ENCODE measurements at places on chromosomes 5 and 9.

- ATAC-seq, result no peak
These were observed 182.7 kb downstream of the PAPPA start for GRCh38 chr9:116336133-116336862.

DNA sequence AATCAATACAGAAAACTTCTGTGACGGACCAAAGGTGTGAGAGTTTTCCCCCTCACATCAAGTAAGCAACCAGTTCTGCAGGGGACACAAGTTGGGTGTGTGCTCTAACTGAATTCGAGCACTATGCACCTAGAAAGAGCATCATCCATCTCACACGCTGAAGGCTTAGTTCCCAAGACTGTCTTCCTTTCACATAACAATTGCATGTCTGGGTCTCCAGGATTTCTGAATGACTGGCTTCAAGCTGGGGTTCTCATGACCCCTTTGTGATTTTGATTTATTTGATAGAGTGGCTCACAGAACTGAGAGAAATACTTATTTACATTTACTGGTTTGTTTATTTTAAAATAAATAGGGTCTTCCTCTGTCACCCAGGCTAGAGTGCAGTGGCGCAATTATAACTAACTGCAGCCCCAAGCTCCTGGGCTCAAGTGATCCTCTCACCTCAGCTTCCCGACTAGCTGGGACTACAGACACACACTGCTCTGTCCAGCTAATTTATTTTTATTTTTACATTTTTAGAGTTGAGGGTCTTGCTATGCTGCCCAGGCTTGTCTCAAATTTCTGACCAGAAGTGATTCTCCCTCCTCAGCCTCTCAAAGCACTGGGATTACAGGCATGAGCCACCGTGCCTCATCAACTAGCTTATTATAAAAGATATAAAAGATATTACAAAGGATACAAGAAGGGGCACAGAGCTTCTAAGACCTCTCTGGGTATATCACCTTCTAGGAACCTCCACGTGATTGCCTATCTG, 316.7 kb upstream of the CDH12 start:
- no peak for ATAC-seq

GRCh38 chr5:168366116-168366515, 74.7 kb downstream of the WWC1 start:
- ATAC-seq, result no peak

GRCh38 chr9:127081250-127082185, 40.9 kb downstream of the ANGPTL2 start:
- no peak for ATAC-seq

GRCh38 chr5:96004087-96004486, 42.4 kb upstream of the ELL2 start:
- ATAC-seq, result no peak

DNA sequence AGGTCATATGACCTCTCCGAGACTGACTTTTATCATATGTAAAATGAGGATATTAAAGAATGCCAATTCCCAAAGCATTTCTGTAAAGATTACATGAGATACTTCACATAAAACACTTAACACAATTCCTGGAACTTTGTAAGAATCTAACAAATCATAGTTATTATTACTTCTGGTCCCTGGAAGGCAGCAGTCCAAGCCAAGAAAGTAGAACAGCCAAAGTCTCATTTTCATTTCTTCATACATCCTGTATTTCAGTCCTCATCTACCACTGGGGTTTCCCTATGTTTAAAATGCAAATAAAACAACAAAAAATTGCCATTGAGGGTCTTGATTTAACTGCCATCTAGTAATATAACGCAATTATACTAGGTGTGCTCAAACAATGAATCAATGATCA, 179.5 kb downstream of the MARCHF11 start:
- no peak for ATAC-seq

DNA sequence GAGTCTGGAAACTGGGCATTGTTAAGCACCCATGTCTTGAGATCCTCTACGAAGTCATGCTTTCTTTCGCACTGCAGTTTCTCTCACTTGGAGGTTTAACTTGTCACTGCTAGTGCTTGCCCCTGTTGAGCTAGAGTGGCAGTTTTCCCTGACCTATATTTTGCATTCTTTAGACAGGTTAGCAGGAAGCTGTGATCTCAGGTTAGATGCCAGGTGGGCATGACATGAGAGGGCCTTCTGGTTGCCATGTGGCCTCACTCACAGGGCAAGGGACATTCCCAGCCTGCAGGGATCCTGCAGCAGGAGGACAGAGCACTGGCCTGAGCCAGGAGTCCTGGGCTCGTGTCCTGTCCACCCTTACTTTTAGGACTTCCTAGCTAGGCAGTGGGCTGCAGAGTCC, 28.6 kb downstream of the SLC36A1 start:
- no peak for ATAC-seq

DNA sequence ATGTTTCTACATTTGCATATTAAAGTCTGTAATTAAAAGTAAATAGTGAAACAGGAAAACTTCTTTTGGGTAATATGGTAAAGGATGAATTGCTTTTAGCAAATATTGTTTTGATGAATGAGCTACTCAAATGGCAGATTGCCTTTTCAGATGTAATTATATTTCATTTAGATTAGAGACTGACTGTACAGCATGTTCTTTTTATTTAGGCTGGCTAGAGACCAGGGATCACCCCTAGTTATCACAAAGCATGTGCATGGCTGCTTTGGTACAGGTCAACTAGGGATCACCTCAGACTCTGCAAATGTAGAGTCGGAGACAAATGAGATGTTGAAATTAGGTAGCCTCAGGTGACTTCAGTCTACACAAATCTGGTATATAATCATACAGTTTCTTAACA, 214.9 kb upstream of the SEMA6A start:
- ATAC-seq, result no peak

GRCh38 chr9:108803428-108804065, 52.2 kb downstream of the ACTL7B start:
- ATAC-seq, result no peak

DNA sequence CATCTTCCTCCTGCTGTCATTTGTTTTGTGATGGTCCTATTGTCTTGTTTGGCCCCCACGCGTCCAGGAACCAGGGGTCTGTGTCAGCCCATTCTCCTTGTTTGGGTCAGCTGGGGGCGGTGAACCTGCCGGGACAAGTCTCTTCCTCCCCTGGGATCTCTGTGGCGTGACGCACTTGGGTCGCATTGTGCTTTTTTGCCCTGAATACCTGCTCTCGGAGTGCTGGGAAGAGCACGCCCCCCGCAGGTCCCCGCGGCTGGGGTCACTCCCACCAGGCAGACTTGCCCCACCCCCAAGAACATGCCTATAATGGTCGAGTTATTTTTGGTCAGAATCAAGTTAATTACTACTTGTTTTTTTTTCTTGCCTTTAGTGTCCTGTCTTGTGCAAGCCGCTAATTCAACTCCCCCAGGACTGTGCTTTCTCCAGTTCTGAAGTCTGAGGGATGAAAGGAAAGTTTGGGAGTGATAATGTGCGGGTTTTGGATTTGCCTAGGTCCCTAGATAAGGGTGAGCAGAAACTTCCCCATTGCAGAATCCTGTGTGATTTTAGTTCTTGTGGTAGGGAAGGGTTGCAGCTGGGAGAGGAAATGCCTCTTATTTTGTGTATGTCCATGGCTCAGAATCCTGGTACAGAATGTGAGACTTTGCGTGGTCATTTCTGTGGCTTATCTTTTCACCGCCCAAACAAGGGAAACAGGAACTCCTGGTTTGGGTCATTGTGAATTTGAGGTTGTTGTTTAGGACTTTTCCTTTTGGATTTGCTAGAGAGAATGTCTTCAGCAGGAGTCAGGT, 789 bp downstream of the ACER2 start:
- peak; percentile 3 for ATAC-seq

GRCh38 chr5:40983781-40984180, 74.5 kb downstream of the C7 start:
- ATAC-seq, result no peak

- no peak for ATAC-seq
These were observed 166.6 kb downstream of the CDK5RAP2 start for GRCh38 chr9:120413121-120414048.

- no peak for ATAC-seq
These were observed 48.8 kb downstream of the DBH start for GRCh38 chr9:133684936-133685361.

DNA sequence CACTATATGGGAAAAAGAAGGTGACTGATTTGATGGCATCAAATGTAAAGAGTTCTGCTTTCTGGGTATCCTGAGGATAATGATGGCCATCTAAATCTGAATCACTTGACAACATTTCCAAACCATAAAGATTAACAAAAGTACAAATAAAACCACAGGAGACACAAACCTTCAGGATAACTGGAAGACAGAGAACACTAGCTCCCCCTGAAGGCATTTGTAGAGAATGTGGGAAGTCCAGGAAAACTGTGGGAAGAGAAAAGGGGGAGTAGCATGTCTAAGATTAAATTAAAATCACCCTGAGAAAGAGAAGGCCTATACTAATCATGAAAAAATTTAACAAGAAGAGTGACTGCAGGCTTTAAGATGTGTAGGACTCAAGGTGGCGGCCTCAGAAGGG, 116.2 kb downstream of the PRELID2 start:
- no peak for ATAC-seq

DNA sequence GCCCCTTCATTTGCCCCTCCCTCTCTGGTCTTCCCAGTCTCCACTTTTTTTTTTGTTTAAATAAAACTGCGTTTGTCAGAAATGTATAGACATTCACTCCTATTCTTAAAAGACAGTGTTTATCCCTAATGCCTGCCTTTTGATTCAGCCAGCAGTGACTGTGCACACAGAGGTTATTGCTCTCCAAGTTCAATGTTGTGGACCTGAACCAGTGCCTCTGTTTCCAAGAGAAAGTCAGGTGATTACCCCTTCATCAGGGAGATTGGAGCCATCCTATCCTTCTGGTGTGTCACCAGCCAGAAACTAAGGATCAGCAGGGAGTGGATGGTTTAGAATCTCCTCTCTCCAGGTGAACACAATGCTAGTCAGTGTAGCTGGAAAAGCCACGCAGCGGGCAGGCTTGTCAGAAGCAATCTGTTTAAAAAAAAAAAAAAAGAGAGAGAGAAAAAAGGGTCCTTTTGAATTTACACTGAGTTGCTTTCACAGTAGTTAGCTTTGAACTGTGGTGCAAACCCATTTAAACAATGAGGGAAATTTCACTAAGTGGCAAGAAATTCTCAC, 167.5 kb upstream of the DMRT1 start:
- ATAC-seq, result no peak

DNA sequence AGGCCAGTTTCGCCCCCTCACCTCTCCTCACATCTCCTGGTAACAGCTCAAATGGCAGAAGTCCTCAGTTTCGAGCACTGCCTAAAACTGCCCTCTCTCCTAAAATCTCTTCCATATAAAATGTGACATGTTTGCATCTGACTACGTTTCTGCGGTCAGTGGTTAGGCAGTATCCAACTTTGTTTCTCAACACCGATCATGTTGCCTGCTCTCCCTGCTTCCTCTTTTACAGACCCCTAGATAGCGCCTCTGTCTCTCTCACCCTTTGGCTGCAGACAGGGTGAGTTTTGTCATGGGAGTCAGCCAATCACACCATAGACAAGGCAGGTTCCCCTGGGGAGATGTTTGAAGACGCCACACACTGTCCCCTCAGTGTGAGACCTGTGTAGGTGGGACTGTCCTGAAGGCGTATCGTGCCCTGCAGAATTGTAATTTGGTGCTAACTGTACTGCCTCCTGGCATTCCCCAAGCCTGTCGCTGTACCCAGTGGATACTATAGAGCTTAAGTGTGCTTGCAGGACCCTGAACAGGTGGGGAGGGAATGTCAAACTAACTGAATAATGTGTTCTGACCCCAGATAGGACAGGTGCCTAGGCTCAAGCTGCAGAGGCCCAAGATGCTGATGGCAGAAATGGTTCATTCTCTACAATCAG, 1.1 kb downstream of the HEXB start:
- peak; percentile 89 for ATAC-seq

- no peak for ATAC-seq
These were observed 11.5 kb downstream of the MAN2A1 start for GRCh38 chr5:109701252-109701651.

- ATAC-seq, result no peak
These were observed 2.5 kb downstream of the LPAR1 start for GRCh38 chr9:111035543-111036428.

DNA sequence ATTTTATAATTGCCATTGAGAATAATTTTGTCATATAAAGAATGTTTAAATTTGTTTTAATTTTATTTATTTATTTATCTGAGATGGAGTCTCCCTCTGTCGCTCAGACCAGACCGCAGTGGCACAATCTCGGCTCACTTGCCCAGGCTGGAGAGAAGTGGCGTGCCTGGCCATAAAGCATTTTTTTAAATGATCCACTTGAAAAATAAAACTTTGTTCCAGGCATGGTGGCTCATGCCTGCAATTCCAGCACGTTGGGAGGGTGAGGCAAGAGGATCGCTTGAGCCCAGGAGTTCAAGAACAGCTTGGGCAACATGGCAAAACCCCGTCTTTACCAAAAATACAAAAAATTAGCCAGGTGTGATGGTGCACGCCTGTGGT, 2.1 kb upstream of the SIT1 start:
- no peak for ATAC-seq

DNA sequence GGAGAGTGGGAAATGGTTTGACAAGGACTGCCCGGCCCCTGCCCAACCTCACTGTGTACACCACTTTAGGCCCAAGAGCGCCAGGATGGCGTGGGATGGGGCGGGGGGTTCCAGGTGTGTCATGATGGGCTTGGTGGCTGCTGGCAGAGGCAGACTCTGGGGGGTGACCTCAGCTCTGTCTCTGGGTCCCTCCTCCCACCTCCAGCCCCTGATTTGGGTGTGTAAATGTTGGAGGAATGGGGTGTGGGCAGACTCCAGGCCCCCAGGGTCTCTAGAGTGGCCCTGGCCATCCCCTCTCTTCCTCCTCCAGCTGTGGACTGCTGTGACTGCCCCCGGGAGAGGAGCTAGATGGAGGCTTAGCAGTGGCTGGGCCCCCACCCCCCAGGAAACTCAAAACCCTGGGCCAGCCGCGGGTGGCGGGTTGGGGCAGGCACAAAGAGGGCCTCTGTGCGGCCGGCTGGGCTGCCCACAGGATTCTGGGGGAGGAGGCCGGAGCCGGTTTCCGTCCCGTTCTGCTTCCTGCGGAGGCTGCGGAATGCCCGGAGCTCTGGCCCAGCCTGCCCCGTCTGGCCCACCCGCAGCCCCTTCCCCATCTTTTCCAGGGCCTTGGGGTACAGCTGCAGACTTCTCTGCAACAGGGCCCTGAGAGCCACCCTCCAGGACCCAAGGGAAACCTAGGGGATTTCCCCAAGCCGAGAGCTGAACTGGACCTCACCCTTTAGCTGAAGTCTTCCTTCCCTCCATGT, 23.1 kb downstream of the CXXC5 start:
- ATAC-seq, result peak; percentile 13

DNA sequence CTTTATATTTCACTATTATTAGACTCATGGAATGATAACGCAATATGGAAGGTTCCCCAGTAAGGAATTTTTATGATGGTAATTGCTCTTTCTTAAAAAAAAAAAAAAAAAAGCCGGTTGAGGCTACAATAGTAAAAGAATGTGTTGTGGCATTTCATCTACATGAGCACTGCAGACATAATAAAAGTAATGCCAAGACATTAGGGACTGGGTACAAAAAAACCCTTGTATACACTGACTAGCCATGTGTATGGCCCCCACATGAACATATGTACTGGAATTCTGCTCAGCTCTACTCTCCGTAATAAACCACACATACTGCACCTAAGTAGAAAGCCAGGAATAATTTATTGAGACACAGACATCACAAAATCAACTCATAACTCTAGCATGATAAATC, 218.4 kb downstream of the ADAMTS6 start:
- no peak for ATAC-seq
